ENCODE measurements at places on chromosomes 5 and 9.

DNA sequence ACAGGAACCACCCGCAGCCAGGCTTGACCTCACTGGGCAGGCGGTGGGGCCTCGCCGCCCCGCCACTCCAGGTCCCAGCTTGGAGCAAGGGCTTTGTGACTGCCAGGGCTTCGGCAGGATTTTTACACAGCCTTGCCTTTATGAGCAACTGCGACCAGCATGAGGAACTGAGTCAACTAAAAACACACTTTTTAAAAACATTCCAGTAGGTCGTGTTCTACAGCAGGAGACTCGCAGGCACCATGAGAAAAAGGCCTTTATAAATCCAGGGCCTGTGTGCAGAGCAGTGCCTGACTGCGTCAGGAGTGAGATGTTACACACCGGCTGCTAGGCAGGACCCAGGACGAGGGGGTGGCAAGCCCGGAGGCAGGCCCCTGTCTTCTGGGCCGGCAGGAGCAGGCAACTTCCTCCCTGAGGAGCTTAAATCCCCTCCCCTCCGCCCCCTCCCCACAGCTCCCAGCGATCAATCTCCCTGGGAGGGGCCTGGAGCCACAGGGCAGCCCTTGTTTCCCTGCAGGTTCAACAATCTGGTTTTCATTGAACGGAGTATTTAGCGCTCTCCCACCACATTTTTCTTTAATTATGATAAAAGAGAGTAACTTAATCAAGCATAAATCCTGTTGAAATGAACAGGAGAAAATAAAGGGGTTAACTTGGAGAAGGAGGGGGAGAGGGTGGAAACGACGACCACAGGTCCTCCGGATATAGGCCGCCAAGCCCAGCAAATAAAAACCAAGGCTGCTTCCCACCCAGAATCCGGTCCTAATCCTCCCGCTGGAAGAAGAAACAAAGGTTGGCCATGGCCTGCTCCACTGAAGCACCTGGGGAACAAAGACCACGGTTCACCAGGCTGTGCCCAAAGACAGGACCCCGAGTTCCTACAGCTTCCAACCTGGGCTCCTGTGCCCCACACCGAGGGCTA is 92.5 kb downstream of the ROR2 start:
- DNase-seq = no peak

DNA sequence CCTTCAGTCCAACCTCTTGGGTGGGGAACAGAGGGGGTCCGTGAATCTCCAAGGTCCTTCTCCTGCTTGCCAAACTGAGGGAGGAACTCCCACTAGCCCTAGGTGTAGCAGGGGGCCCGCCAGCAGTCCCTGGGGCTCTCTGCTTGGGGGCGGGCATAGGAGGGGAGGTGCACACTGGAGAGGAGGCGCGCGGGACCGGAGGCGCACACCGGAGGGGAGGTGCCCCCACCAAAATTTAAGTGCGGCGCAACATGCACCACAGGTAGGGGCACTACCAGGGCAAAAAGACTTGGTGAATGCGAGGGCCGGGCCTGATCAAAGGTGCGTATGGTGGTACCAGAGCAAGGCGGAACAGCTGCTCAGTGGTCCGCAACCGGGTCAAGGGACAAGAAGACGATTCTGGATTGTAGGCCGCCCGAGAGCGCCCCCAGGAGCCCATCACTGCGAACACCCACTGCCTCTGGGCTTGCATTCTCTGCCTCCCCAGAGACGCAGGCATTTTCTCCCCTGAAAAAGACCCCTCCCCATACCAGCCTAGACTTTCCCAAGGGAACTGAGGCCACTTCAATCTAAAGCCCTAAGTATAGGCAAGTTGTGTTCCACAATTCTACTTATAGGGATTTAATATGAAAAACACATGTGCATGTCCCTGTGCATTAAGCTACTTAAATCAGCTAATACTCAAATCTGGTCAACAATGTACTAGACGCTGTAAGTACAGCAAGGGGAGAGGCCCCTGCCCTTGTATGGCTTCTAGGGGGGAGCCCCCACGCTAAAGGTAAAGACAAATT is 50.6 kb downstream of the TGFBI start:
- DNase-seq = no peak

GRCh38 chr5:2851895-2852294 is 100.4 kb upstream of the IRX2 start:
- DNase-seq = no peak

- no peak for DNase-seq
Observed at GRCh38 chr9:125375820-125376219, 114.2 kb downstream of the GAPVD1 start.

GRCh38 chr9:8895861-8896224 is 1096.3 kb upstream of the DMAC1 start:
- DNase-seq = no peak

- DNase-seq = no peak
Observed at GRCh38 chr9:98955259-98955658, 11.6 kb downstream of the COL15A1 start.

GRCh38 chr5:15929611-15930263 is 249.9 kb downstream of the MARCHF11 start:
- no peak for DNase-seq

- DNase-seq = no peak
Observed at GRCh38 chr5:59992206-59992605, 98.7 kb upstream of the PDE4D start.

DNA sequence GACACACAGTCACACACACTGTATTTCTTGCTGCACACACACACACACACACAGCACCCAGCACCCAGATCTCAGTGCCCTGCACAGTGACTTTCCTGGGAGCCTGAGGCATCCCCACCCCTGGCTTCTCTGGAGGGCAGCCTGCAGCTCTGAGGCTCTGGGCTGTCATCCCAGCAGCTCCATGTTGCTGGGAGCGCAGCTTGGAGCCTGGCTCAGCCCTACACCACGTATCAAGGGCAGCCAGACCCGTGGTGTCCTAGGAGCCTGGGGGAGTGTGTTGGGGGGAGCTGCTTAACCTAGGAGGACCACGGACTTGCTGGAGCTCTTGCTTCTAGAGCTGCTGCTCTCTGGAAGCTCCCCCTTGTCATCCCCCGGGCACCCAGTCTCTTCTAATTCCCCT is 5.2 kb downstream of the IER5L start:
- DNase-seq = no peak

DNA sequence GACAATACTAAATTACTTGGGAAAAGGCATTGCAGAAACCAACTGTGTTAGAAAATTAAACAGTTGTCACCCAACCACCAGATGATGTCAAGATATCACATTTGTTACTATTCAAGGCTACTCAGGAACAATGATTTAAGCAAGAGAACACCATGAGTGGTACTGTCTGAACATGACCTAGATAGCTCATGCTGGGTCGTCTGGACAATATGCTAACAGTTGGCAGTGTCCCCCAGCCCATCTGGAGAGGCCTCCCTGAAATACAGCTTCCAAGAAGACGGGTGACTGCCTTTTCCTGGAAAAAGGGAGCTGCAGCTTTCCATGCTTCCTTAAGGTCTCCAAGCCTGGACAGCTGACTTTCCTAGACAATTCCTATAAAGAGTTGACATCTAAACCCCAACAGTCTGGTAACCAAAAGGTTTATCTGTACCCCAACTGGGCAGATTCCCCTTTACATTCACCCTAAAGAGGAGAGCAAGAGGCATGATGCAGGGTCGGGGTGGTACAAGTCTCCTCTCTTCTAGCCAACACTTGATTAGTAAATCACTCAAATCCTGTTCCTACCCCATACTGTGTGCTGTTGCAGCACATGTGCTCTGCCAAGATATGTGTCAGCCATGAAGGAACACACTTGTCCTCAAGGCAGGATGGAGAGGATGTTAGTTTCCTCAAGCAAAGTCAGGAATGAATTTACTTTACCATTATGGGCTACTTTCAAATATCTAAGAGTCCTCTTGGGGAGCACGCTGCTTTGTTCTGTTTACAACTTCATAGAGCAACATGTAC is 433.0 kb downstream of the PDE4D start:
- DNase-seq = no peak

Data from left colon (tissue), 2 donors.